ENCODE measurements at places on chromosomes 12 and 14.

DNA sequence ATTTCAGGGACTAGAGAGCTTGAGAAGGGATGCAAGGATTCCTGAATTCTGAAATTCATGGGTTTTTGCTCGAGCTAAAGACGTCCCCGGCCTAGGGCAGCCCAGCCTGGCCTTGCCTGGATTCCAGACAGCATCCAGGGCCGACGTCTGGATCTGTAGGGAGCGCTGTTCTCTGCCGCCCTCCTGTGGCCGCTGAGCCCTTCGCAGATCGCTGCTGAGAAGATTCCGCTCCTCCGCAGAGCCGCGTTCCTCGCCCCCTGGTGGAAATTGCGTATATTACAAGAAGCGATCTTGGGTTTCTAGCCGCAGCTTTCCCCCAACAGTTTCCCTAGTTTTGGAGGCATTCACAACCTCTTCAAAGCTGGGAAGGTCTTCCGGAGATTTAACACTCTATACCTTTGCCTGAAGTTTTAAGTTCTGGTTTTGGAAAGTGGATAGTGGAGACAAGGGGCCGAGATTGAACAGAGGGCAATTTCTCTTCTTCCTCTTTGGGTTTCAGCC, 5.1 kb downstream of the CISTR start:
- DNase-seq, result peak; percentile 82

GRCh38 chr12:80129895-80130530, 30.7 kb downstream of the OTOGL start:
- no peak for DNase-seq

DNA sequence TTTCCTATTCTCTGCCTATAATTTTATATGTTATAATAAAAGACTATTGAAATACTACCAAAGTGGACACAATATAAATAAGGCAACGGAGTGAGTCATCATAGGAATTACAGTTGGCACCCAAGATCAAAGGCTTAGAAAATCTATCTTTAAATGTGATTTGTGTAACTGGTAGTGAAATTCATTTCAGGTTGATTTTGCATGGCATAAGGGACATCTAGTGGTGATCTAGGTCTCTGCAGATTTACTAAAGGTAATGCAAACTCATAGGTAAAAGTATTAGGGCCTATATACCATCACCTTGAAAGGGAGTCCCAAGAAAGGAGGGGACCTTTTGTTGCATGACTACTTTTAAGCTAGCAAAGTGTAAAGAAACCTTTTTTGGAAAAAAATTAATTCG, 527.2 kb downstream of the NRXN3 start:
- DNase-seq, result no peak

- DNase-seq, result peak; percentile 33
These were observed 3.7 kb downstream of the NFKBIA start for GRCh38 chr14:35400648-35401421.

DNA sequence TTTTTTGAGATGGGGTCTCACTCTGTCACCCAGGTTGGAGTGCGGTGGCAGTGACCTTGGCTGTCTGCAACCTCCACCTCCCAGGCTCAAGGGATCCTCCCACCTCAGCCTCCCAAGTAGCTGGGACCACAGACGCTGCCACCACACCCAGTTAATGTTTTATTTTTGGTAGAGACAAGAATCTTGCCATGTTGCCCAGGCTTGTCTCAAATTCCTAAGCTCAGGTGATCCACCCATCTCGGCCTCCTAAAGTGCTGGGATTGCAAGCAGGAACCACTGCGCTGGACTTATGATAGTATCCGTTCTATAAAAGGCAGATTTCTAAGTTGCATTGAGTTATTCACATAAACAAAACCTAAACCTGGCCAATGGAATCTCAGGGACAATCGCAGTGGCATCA, 321.1 kb upstream of the PRICKLE1 start:
- DNase-seq, result no peak

- no peak for DNase-seq
These were observed 266.0 kb downstream of the ALG10 start for GRCh38 chr12:34287986-34288962.

- DNase-seq, result no peak
These were observed 8.0 kb downstream of the MMP17 start for GRCh38 chr12:131836193-131836592.

GRCh38 chr14:88998027-88998426, 173.6 kb downstream of the TTC8 start:
- DNase-seq, result no peak

GRCh38 chr12:108694812-108695278, 36.5 kb downstream of the CORO1C start:
- no peak for DNase-seq

DNA sequence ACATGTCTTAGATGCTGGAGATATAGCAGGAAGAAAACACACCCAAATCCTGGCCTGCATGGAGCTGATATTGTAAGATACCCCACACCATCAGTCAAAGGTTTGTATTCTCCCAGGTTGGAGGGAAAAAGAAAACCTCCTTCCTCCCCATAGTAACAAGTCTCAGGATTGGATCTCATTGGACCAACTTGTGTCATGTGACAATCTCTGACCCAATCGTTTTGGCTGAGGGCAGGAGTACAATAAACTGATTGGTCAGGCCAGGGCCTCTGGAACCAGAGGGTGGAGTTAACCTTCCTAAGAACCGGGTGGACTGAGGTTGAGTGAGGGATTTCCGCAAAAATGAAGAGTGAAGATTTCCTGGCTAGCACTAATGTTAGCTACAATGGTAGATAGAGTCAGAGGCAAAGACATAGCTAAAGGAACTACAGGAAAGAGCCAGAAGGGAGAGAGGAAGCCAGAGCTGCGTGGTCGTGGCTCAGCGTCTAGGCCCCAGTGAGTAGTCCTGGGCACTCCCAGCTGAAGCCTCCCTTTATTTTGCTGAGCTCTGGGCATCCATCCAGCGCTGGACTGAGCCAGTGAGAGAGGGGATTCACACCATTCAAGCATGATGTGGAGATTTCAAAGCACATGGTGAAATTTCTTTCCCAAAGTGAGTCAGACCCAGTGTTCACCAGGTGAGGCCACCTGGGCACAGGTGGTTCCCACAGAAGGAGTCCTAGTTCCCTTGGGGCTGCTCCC, 219.9 kb downstream of the AACS start:
- no peak for DNase-seq

DNA sequence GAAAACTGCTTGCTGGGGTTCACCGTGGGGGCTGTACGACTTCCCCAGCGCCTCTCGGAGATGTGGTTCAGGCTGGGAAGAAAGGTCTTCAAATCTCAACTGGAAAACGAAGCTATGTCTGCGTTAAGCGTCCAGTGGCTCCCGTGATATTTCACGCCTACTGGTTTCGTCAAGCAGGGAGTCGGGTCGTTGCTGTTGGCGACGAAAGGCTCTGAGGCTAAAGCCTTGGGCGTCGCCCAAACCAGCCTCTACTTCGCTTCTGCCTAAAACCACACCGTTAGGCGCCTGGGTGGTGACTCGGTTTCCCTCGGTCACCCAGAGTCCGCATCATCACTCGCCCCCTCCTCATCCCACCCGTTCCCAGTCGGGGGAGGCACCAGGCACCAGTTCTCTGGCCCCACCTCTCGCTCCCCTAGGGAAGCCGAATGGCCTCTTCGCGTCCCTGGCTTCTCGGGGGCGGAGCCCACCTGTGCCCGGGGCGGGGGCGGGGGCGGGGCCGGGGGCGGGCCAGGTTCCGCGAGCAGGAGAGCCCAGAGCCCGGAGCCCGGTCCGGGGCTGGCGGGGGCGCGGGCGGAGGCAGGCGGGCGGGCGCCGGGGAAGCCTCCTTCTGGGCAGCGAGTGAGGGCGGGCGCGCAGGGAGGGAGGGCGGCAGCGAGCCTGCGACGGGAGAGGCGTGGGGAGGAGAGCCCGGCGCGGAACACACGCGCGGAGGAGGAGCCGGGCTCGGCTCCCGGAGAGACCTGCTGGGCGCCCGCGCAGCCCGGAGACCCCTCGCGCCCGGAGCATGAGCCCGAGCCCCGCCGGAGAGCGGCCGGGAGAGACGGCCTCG, at the start of gene B4GALNT3:
B4GALNT3 (plus strand) TSS at position 510 of the 829 bp plus-strand sequence. CDS start 438 bp downstream, outside the sequence.
- DNase-seq, result peak; percentile 7

DNA sequence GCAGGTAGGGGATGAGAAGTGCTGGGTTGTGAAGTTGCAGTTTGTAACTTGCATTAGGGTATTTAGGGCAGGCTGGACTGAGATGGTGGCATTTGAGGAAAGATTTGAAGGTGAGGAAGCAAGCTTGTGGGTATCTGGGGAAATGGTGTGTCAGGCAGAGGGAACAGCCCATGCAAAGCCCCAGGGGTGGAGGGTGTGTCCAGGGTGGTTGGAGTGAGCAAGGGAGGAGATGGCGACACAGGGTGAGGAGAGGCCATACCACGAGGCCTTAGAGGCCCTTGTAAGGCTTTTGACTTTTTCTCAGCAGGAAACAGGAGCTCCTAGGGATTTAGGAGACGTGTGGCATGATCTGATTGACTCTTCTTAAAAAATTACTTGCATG, 136.9 kb downstream of the NUAK1 start:
- DNase-seq, result no peak

GRCh38 chr12:117587631-117588287, 226.3 kb upstream of the NOS1 start:
- DNase-seq, result peak; percentile 3

- DNase-seq, result no peak
These were observed 68.3 kb downstream of the DERA start for GRCh38 chr12:15979096-15980092.

- DNase-seq, result no peak
These were observed 352.3 kb upstream of the TMPO start for GRCh38 chr12:98162906-98163678.

DNA sequence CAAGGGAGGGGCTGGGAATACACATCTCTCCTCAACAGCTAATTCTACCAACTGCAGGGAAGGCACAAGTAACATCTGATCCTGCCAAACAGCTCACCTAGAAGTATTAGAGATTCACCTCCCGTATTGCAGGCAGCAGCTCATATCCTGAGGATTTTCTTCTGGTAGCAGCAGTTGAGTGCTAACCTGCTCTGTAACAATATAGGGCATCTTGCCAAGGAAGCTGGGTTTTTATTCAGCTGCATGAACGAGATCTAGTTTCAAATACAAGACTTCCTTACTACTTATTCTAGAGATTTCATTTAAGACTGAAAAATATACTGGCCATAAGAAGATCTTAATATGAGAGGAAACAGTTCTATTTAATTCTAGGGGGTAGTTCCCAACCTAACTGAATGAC, 261.4 kb upstream of the USP15 start:
- DNase-seq, result no peak

DNA sequence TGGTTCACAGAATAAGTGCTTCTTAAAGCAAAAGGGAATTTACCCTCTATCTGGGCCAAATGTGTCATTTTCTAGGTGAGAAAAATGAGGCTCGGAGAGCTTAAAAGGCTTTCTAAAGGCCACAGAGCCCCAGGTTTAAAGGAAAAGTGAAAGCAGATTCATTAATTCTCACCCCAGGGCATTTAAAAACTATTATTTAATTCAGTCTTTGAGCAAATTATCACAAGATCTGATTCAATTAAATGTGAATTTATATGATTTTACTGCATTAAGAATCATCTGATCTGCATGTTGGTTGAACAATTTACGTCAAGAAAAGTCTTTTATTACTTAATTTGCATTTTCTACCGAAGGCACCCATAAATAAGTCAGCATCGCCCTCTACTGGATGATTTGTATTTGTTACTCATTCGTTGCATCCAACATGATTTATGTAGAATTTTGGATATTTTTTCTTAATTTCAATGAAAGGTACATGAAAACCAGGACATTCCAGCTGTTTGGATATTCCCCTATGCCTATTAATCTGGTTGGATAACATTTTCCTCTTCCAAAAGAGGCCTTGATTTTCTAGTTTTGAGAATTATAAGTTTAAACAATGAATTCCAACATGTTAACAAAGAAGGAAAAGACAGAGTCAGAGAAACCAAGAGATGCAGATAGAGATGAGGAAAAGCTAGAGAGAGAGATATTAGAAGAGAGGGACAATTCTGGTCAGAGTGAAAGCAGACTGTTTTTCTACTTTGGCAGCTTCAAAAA, 19.1 kb upstream of the DHRS7 start:
- no peak for DNase-seq
